ENCODE measurements at places on chromosomes 7 and 10.

DNA sequence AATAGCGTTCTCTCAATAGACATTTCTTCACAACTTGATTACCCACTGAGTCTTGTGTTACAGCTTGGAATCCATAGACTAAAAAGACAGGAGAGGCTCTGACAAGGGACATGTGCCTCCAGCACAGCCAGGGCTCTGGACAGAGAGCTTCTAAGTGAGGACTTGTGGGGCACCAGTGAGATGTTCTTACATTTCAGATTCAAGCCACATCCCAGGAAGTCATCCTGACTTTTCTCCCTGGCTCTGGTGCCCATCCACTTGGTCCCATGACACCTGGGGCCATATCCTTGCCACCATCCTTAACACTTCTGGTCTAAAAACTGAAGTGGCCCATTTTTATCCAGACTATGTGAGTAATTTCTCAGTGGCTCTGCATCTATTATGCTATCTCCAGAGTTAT lies 440.1 kb downstream of the TCERG1L start:
- DNase-seq, result no peak

GRCh38 chr10:35025916-35026315 lies 64.2 kb downstream of the CUL2 start:
- DNase-seq, result no peak

DNA sequence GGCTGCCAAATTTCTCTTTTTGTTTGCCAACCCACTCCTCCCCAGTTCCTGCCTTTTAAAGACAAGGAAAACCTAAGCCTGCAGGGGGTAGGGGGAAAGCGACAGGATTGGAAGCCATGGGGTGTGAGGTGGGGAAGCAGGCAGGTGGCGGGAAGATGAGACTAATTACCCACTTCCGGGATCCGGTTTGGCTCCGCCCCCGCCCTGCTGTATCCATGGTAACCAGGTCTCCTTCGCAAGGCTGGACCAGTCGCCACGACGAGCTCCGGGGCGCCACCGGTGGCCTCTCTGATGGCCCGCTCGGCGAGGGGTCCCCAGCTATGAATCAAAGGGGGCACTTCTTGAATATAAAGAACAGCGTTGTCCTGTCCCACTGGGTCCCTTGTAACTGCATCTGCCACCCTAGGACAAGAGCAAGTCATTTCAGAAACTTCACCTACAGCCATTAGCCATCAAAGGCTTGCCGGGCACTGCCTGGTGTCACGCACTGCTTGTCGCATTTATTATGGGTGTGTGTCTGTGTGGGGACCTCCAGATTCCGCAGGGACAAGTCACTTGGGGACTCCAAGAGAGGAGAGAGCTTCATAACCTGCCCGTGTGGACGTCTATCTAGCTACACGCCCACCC lies 55.4 kb upstream of the LMTK2 start:
- no peak for DNase-seq

GRCh38 chr7:127901895-127902703 lies 129.1 kb downstream of the LRRC4 start:
- DNase-seq, result no peak

GRCh38 chr10:118958984-118959925 lies 70.3 kb upstream of the NANOS1 start:
- no peak for DNase-seq

- no peak for DNase-seq
These were observed 229.1 kb downstream of the BAMBI start for GRCh38 chr10:28906415-28906814.

- DNase-seq, result no peak
These were observed 16.2 kb downstream of the BPGM start for GRCh38 chr7:134662871-134663205.

DNA sequence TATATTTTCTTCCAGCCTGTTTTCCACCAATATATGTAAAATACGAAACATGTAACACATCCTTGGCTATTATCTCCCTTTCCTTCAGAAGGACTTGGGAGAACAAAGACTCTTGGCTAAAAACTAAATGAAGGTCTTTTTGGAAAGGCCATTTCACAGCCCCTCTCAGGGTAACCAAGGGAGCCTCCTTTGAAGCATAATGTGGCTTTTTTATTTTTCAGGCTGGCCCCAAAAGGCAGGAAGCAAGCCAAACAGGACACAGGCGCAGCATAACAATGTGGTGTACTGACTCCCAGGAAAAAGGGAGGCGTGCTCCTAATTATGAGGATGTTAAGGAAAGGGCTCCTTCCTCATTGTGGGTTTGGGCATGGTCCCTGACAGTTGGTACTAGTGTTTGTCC lies 30.3 kb upstream of the CCSER2 start:
- no peak for DNase-seq

All from C1 segment of cervical spinal cord (tissue), 14 donors.